ENCODE measurements at places on chromosomes 5 and 9.

DNA sequence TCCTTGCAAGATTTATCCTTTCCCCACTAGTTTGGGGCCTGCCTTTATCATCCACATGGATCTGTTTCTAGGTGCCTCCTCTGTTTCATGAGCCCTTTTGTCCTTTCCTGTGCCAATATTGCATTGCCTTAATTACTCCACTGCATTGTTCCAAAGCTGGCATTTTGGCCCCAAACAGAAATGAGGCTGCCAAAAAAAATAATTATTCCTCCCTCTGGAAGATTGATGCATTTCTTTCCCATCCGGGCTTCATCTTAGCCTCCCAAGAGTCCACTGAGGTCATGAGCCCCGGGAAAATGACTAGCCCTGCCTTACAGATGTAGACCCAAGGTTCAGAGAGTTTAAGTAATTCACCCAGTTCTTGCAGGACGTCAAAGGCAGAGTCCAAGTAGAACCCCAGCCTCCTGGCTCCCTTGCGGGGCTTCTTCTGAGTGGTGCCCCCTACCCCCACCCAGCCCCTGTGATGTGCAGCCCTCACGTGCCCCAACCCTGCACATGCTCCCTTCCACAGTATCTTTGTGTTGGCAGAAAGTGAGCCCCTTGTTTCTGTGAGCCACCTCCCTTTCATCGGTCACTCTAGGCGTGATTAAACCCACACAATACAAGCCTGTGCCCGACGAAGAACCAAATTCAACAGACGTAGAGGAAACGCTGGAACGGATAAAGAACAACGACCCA, 62.1 kb downstream of the TMOD1 start:
- DNase-seq = no peak

- peak; percentile 36 for DNase-seq
Measured at GRCh38 chr5:59673438-59674058, 220.0 kb downstream of the PDE4D start.

- DNase-seq = no peak
Measured at GRCh38 chr5:76737846-76738245, 21.9 kb downstream of the F2R start.

DNA sequence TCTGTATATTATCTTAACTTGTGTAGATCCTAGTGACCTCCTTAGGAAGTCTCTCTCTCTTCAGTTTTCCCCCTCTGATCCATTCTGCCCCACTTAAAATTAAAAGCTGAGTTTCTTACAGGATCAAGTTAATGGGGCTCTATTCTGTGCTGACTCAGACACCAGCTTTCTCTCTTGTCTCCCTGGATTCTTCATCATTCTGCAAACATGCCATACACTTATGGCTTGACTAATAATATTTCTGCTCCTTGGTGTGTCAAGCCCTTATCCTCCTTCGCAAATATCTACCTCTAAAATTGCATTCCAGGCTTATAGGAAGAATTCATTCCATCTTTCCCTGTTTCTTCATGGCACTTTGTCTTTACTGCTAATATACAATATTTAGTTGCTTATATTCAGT, 18.1 kb downstream of the LRRC70 start:
- no peak for DNase-seq

DNA sequence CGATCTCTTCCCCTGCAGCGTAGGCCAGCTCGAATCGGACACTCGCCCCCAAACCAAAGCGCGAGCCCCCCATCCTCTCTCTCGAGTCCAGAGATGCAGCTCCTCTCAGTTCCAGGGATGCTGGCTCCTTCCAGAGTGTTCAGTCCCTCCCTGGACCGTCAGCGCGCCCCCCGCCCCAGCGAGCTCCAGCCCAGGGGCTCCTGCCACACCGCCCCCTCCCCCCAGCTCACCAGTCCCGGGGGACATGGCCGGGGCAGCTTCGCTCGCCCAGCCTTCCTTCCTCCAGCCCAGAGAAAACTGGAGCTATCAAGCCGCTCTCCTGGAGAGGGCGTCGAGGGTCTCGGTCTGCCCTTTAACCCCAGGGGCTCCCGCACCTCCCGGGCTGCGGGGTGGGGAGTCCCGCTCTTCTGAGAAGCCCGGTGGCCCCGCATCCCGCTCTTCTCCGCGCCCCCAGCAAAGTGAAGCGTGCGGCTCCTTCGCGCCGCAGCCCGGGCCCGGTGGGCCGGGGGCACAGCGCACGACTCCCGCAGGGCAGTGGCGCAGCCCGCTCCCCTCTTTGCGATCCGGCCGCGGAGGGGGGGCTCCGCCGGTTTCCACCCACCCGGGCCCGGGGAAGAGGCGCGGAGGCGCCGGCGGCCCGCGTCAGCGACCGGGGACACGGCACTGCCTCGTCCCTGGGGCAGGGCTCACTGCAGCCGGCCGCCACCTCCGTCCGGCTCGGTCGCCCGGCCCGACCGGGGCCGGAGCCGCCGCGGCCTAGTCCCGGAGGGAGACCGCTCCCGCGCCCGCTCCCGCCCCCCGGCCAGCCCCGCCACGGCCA, 587 bp downstream of the MIER3 start:
- peak; percentile 19 for DNase-seq

GRCh38 chr5:159410480-159410879, 80.2 kb upstream of the IL12B start:
- no peak for DNase-seq

DNA sequence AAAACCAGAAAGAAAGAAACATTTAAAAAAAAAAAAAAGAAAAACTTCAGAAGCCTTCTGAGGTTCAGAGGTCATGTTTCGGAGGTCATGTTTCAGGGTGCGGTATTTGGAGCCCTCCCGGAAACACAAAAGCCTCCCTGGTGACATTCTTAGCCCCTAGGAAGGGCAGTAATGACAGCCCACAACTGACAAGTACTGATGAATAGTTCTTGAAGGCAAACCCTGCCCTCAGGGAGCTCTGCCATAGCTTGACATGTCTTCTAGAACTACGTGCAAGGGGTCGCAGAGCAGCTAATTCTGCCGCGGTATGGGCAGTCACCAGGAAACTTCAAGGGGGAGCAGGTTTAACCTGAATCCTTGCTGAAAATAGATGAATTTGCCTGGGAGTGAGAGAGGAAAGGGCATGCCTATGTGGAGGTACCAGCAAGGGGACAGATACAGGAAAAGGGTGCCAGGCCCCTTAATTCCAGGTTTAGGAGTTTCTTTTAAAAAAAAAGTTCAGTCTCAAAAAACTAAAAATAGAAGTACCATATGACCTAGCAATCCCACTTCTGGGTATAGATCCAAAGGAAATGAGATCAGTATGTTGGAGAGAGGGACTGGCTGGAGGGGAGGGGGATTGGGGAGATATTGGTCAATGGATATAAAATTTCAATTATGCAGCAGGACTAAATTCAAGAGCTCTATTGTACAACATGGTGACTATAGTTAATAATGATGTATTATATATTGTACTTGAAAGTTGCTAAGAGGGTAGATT, 98.4 kb downstream of the C9orf152 start:
- DNase-seq = no peak

Data from CD4-positive, alpha-beta T cell treated with Interleukin-12 subunit alpha and Interleukin-12 subunit beta, for 1 hour (primary cell).